ENCODE measurements at places on chromosomes 6 and 20.

DNA sequence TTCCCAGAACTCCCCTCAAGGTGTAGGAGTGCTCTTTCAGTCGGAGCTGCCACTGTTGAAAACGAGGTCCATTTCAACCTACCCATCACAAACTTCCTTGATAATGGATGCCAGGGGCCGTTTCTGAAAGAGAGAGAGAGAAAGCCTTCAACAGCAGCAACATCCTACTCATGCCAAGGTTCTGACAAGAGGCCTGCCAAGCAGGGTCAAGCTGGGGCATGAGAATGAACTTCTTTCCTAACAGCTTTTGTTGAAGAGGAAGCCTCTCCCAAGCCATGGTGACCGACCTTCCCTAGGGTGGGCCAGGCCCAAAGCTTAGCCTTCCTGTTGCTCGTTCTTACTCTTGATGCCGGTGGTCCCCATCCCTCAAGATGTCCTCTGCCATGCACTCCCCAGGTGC is 12.4 kb downstream of the ELMO2 start:
- no peak for DNase-seq

DNA sequence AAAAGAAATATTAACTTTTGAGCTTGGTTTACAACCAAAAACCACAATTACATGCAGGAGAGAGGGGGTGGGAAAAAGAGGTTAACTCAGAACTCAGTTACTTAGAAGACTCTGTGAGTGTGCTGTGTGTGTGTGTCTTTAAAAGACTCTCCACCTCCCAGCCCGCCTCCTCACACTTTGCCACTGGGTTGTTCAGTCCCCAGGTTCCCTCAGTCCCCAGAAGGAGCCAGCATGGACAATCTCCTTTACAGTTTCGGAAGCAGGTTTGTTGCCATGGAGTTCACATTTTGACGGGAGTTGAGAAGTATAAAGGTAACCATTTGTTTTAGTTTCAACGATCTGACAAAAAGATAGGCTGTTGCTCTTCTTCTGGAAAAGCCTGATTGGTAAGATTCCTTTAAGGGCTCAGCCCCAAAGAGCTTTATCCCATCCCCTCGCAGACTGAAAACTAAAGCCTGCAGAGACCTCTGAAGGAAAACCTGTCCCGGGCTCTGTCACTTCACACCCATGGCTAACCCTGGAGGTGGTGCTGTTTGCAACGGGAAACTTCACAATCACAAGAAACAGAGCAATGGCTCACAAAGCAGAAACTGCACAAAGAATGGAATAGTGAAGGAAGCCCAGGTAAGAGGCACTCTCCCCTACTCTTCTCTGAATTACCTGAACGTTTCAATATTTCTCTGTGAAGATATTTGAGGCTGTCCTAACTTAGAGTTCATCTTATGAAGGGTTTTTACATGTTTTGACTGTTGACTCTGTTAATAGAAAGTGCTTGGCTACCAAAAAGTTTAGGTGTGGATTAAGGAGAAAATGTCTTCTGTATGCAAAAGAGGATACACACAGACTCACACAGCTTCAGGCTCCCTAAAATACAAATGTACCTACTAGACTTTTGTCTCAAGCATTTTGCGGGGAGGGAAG is at the start of gene SPTLC3:
Gene SPTLC3 (plus strand): TSS at position 212 of the 921 bp plus-strand sequence. CDS start 296 bp downstream, at position 508.
- DNase-seq, result peak; percentile 37

GRCh38 chr6:43804550-43805223 is 34.7 kb downstream of the VEGFA start:
- DNase-seq, result peak; percentile 21

GRCh38 chr6:154319231-154319858 is 37.3 kb downstream of the IPCEF1 start:
- DNase-seq, result peak; percentile 74

GRCh38 chr20:23142162-23143050 is 56.3 kb upstream of the CD93 start:
- DNase-seq, result no peak

Data from NCI-H69 (cell line).